ENCODE measurements at places on chromosomes 16 and 17.

GRCh38 chr17:64133546-64134215 is 3.7 kb upstream of the ERN1 start:
- no peak for DNase-seq

GRCh38 chr17:48701864-48702532 is 20.3 kb downstream of the PRAC1 start:
- DNase-seq: no peak

DNA sequence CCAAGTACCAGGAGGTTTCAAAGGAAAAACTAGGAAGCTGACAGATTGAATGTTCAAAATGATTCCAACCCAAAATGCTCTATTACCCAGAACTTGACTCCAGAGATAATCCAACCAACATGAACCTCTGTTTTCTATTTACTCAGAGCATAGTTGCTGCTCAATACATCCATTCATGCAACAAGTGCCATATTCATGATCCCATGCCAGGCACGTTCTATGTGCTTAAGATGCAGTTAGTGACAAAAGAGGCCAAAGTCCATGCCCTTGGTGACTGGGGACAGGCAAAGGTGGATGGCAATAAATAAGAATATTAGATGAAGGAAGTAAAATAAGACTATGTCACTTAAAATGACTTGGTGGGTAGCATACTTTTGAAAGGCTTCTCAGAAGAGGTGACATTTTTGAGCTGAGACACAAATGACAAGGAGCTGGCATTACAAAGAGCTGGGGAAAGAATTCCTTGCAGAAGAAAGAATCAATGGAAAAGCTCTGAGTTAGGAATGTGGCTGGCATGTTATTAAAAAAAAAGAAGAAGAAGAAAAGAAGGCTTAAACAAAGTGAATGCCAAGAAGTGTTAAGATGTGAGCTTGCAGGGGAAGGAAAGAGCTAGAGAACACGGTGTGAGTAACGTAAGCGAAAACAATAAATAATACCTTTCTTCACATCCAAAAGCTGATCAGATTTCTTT is 34.5 kb downstream of the TOX3 start:
- no peak for DNase-seq

GRCh38 chr16:11117576-11118211 is 138.3 kb downstream of the SOCS1 start:
- DNase-seq: no peak

- no peak for DNase-seq
Observed at GRCh38 chr16:17491140-17491662, 20.4 kb upstream of the XYLT1 start.

DNA sequence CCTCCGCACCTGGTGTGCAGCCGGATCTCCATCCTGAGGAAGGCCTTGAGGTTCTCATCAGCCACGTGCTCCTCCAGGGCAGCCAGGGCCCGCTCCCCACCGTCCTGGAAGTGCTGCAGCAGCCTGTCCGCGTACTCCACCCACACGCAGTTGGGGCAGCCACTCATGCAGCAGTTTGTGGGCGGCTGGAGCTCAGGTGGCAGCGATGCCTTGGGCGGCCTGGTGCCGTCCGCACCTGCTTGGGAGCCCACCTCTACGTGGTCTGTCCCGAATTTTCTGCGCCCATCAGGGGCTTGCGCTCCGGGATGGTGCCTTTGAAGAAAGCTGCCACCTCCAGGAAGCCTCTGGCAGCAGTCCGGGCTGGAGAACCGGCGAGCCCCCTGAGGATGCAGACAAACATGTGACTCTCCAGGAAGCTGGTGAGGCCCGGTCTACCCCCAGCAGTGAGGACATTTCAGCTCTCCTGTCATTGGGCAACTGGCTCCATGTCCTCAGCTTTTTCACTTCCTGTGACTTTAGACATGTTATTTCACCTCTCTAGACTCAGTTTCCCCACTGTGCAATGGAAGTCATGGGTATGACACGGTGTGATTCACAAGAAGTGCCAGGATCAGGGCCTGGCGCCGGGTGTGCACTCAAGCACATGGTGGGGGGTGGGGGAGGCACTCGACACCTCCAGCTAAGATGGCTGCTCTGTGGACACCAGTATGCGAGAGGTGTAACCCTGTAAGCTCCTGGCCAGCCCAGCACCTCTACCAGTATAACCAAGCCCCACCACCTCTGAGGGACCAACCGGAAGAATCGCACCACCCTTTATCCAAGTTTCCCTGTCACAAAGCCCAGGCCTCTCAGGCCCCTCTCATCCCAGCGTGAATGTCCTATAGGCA is 957 bp downstream of the OXLD1 start:
- DNase-seq: peak; percentile 60

DNA sequence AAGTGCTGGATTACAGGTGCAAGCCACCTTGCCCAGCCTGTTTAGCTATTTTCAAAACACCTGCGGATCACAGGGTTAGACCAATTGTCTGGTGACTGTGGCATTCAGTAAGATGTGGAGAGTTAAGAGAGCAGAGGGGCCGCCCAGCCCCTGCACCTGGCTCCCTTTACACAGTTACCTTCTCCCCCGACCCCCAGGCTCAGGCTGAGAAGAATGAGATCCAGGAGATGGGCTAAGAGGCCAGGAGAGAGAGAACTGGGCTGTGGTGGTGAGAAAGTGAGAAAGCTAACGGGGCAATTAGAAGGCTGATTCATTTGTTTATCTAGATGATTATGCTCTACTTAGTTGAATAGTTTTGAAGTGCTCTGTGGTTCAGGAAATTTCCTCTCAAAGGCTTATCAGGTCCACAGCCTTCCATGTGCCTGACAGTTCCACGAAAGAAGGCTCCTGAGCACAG is 67.8 kb upstream of the AXIN2 start:
- no peak for DNase-seq

DNA sequence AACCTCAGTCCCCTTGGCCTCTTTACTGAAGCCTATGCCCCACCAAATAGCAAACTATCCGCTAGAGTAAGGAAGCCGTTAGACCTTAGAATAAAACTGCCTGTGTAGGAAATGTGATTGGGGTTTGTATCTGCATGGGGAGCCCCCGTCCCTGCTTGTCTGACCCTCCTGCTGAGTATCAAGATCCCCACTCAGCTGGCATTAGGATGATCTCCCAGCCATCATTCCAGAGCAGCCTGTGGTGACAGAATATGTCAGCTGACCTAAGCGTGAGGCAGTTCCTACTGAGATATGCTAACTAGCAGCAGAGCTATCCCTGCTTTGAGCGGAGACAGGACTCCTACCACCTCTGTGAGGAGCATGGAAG is 645 bp upstream of the GFOD2 start:
- DNase-seq: peak; percentile 11

DNA sequence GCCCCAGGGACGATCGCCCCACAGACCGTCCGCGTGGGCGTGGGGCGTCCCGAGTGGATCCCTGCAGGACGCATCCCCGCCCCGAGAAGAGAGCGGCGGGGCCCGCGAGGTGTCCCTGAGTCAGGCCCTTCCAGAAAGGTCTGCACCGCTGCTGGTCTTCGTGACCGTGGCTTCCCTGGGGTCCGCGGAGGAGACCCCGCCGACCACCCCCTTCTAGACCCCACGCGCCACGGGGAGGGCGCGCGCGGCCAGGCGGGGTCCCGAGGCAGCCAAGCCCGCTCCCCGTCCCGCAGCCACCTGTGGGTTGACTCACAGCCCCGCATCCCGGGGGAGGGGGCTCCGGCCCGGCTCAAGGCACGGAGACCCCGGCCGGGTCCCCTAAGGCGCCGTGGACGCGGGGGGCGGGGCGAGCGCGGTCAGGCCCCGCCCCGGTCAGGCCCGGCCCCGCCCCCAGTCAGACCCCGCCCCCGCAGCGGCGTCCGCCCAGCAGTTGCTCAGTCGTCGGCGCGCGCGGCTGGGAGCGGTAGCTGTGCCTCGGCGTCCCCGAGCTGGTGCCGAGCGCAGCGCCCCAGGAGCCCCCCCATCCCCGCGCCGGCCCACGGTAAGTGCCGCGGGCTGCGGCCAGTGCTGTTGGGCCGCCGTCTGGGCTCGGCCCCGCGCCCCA is at the start of gene BAIAP3:
TSS of gene BAIAP3 (plus strand) at position 497 of the 664 bp plus-strand sequence. CDS start 4,905 bp downstream, outside the sequence.
- DNase-seq: peak; percentile 52

- no peak for DNase-seq
Observed at GRCh38 chr16:87067836-87068761, 249.1 kb downstream of the C16orf95 start.

DNA sequence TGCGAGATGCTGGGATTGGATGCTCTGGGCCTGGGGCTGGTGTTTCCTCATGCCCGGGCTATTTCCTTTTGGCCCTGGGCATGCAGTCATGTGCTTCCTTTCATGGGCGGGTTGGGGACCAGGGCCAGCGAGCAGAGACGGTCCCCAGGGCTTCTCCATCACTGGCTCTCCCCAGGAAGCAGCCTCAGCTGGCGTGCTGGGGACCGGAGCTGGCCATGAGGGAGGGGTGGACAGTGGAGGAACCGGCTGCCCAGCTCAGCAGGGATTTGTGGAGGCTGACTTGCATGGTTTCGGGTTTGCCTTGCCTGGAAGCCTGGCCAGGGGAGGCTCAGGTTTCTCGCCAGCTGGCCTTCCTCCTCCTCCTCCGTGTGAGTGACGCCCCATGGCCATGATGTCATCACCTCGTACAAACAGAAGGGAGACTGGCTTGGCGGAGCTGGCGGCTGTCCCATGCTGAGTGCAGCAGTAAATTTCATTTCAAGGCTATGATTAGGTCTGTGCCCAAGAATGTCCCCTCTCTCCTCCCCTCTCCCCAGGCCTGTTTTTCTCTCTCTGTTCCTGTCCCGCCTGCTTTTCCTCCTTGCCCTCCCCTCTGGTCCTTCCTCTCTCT is 8.9 kb upstream of the TIMP2 start:
- no peak for DNase-seq

DNA sequence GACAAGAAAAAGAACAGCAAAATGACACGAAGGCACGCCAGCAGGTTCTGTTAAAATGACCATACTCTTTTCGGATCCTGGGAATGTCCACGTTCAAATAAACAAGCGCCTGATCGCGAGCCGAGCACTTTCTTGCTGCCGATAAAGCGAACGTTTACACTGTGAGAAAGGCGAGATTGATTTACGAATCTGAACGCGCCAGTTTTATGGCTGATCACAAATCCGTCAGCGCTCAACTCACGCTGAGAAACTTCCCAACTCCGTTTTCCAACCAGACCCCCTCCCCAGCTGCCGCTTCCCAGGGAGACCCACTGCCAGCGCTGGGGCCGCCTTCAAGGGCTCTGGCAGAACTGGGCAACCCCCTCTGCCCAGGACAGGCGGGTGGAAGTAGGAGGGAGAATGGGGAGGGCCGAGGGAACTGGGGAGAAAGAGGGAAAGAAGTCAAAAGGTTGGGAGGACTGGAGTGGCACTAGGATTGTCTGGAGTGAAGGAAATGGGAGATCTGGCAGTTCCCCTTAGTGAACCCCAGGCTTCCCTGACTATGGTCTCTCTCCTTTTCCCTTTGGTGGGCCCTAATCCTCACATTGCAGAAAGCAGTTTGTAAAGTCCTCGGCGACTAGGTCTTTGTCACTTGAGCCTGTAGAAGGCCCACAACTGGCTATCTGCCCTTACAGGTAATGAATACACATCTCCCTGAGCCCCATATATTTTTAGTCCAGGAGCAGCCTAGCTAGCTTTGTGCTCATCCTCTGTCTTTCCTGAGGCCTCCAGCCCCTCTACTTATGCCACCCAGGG is 6.9 kb downstream of the HOXB4 start:
- no peak for DNase-seq

DNA sequence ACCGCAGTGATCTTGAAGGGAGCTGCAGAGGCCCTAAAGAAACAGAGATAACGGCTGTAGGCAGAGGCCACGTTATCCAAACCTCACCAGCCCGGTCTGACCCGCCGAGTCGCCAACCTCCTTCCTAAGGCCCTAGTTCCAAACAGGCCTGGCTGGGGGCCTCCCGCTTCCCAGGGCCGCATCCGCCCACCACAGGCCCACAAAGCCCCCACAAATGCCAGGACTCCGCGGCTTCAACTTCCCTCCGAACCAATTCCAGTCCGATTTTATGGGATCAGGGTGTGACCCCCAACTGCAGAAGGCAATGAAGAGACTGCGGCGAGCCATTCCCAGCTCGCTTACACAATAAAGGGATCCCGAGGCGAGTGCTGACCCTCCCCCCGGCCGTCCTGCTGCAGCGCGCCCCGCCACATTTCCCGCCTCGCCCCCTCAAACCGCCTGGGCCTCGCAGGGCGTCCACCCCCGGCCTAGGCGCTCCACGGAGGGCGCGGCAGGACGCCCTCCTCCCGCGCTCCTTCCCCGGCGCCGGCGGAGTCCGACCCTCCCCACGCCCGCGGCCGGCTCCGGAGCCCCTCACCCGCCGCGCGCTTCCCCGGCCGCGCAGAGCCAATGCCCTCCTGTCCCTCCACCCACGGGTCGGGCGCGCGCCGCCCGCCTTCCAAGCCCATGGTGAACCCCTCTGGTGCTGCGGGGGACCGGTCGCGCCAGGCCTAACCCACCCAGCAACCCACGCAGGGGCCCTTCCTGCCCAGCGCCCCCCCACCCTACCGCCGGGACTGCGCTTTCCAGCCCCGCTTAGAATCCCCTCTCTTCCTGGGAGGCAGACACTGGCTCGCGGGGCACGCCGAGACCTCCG is 926 bp downstream of the MYH10 start:
- DNase-seq: peak; percentile 20

DNA sequence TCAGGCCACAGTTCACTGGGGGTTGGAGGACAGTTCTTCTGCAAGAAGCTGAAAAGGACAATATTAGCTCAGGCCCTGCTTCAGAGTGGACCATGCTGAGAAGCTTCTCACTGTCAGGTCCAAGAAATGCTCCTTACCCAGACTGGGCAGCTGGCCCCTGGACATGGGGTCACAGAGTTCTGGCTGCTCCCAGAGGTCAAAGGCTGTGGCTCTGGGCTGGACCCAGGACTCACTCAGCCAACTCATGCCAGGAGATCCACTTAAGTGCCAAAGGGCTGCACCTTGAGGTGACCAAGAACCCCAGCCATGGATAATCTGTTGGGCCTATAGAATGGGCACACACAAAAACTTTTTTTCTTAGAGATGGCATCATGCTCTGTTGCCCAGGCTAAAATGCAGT is 4.0 kb downstream of the CES2 start:
- no peak for DNase-seq

DNA sequence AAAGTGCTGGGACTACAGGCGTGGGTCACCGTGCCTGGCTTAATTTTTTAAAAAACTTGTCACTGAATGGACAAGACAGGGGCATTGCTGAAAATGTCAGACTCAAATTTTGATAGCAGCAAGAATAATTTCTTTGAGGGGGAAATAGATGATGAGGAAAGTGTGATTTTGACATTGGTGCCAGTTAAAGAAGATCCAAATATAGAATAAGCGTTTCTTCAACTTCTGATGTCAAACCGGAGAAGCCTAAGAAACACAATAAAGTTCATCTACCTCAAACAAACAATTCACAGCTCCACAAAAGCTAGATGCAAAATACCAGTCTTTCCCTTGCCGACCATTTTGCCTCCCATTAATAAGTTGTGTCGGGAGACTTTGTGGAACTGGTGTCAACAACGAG is 4.5 kb downstream of the MT1X start:
- no peak for DNase-seq
